ENCODE measurements at places on chromosomes 3 and 15.

DNA sequence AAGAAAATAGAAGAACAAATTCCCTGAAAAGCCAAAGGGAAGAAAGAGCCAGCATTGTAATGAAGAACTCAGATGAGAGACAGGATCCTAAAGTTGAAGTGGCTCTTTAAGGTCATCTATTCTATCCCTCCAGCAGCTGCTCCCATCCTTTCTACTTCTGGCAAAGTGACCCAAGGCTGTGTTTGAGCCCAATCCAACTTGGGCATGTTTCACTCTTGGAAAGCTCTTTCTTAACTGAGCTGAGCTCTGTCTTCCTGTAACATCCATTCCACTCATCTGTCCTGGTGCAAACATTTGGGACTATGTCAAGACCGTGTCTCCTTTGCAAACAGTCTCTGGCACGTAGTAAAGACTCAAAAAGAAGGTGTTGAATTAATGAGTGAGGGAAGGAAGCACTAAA is 298.1 kb upstream of the IGF1R start:
- DNase-seq, result no peak

- no peak for DNase-seq
Measured at GRCh38 chr3:31125413-31126020, 231.1 kb upstream of the GADL1 start.

- DNase-seq, result no peak
Measured at GRCh38 chr3:59374091-59374817, 324.4 kb upstream of the CFAP20DC start.

GRCh38 chr15:69852482-69852881 is 245.2 kb downstream of the TLE3 start:
- DNase-seq, result no peak

DNA sequence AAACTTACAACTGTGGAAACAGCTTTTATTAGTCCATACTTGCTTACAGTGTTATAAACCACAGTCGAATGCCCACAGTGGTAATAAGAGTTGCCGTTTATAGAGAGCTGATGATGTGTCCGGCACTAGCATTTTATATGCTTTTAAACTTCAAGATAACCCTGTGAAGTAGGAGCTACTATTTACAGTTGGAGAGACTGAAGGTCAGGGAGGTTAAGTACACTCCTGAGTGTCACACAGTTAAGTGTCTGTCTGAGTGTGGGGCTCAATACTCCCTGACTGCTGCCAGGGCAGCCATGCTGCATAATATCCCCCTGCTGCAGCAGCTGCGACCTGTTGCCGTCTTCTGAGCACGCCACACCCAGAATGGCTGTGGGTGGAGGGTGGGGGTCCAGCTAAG is 89.9 kb upstream of the TNFAIP8L3 start:
- no peak for DNase-seq

GRCh38 chr3:35685153-35685552 is 45.8 kb downstream of the ARPP21 start:
- DNase-seq, result no peak

DNA sequence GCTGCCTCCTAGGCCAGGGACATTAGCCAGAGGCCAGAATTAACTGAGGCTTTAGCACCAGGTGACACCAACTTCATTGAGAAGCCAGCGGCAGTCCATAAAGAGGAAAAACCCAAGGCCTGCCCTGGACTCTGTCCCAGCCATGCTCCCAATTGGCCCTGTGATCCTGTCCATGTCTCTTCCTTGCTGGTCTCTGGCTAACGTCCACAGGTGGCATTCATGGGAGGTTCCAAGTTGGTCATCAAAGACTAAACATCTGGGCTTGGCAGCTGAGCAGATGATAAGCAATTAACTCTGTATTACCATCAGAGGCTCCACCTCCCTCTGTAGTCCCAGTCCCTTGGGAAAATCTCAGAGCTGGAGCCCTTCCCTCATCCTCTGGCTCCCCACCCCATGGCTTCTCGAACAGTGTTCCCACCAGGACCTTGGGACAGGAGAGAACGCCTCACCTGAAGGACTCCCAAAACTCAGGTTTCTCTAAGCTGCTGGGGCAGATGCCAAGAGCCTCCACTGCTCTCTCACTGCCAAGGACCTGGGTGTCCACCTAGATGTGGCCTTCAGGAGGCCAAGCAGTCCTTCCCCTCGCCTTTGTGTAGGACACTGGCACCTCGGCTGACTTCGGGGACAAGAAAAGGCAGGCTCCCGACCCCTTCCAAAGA is 40.4 kb downstream of the GOLGA6A start:
- no peak for DNase-seq

- no peak for DNase-seq
Measured at GRCh38 chr15:46677491-46677890, 1039.8 kb upstream of the SEMA6D start.

GRCh38 chr3:45437383-45437782 is 49.0 kb downstream of the LARS2 start:
- DNase-seq, result no peak

GRCh38 chr3:192851821-192852372 is 65.8 kb downstream of the MB21D2 start:
- no peak for DNase-seq

GRCh38 chr3:50264383-50264963 is 4.5 kb upstream of the SEMA3B start:
- peak; percentile 85 for DNase-seq

DNA sequence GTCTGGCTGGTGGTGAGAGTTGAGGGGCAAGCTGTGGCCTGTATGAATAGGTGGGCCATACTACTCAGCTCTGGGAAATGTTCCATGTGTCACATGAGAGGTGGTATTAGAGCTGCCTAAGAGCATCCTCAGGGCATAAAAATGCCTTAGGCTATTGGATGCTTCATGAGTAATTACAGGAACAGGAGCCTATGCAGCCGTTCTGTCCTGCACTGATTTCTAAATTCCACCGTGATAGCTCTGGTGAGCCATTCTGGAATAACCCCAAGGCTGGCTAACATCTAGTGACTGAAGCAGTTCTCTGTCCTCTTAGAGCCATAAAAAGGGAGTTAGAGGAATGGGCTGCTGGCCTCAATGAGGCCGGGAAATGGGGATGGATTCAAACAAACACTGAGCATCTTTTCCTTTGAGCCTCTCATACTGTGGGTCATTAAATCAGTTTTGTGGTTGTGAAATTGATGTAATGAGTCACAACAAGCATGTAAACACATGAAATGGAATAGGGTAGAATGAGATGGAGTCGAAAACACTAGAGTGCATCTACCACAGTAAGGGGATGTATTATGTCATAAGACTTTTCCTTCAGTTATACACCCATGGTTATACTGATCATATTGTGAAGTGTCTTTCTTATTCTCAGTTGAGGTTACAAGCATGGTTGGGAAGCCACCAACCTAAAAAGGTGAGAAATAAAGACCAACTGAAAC is 41.0 kb downstream of the DGKG start:
- DNase-seq, result no peak

GRCh38 chr3:152105446-152105845 is 163.3 kb upstream of the MBNL1 start:
- no peak for DNase-seq

- no peak for DNase-seq
Measured at GRCh38 chr15:101237251-101237650, 14.6 kb downstream of the CHSY1 start.

GRCh38 chr3:9216736-9217135 is 32.7 kb downstream of the SRGAP3 start:
- no peak for DNase-seq

GRCh38 chr3:143525408-143525807 is 322.9 kb downstream of the SLC9A9 start:
- no peak for DNase-seq

- DNase-seq, result no peak
Measured at GRCh38 chr3:110101361-110101760, 764.0 kb upstream of the DPPA4 start.

DNA sequence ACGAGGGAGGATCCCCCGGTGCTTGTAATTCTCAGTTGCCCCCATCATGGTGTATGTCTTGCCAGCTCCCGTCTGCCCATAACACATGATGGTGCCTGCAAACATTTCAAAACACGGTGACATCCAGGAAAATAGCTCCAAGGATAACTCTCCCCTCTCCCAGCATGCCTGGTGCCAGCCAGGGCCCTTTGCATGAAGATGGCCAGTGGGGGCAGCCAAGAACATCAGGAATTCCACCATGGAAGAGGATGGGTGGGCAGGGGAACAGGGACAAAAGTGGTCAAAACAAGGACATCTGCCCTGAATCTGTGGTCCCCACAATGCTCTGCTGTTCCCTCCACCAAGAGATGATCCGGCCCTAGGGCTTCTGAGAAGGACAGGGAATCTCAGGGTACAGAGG is 9.0 kb downstream of the KIF9 start:
- DNase-seq, result no peak

- DNase-seq, result no peak
Measured at GRCh38 chr15:69498987-69499386, 46.4 kb downstream of the RPLP1 start.

DNA sequence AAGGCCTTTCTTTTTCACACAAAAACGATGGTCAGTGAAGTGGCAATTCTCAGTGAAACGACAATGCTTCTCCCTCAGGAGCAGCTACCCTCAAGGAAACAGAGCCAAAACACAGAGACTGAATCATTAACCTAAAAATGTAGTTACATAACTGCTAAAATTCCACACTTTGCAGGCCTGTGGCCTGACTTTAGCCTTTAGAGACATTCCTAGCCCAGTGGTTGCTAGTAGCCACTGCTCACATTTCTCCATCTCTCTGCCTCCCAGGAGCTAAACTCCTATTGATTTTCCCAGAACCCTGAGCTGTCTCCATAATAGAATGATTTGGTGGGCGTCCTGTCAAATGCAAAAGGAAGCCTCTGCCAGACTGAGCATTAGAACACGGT is 630.1 kb upstream of the KCNMB2 start:
- no peak for DNase-seq

GRCh38 chr15:99729920-99730319 is 3.3 kb downstream of the LYSMD4 start:
- no peak for DNase-seq

GRCh38 chr3:124557-125179 is 71.9 kb upstream of the CHL1 start:
- no peak for DNase-seq

DNA sequence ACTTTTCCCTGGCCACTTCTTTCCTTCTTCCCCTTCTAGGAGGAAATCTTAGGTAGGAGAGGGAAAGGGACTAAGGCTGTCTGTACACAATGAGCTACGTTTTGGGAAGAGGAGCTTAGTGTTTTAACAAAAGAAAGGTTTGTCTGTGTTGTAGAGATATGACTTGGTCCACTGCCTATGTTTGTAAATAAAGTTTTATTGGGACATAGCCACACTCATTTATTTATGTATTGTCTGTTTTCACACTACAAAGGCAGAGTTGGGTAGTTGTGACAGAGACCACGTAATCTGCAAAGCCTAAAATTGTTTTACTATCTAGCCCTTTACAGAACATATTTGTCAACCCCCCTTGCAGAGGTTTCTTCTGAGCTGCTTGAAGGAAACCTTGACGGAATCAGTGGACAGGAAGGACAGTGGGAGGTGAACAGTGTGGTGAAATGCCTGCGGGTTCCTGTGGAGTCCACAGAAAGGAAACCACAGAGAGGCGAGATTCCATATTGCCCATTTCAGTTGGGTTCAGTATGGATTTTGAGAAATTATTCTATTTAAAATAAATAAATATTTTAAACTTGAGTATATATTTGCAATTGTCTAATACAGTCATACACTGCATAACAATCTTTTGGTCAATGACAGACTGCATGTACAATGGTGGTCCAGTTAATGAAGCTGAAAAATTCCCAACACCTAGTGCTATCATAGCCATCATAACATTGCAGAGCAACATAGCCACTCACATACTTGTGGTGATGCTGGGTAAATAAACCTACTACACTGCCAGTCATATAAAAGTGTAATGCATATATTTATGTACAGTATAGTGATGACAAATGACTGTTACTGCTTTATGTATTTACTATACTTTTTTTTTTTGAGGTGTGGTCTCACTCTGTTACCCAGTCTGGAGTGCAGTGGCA is 157.9 kb upstream of the NUDT16 start:
- DNase-seq, result no peak

DNA sequence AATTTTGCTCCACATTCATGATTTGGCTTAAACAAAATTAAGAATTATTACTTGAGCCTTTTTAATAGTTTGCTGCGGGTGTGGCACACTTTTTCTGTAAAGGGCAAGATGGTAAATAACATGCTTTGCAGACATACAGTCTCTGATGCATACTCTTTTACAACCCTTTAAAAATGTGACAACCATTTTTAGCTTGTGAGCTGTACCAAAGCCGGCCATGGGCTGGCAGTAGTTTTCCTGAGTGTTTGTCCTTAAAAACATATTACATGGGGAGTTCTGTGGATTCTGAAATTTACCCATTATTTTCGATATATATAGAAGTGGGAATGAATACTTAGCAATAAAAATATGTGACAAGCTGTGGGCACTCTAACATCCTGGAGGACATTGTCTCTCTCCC is 163.4 kb downstream of the FNDC3B start:
- DNase-seq, result no peak

DNA sequence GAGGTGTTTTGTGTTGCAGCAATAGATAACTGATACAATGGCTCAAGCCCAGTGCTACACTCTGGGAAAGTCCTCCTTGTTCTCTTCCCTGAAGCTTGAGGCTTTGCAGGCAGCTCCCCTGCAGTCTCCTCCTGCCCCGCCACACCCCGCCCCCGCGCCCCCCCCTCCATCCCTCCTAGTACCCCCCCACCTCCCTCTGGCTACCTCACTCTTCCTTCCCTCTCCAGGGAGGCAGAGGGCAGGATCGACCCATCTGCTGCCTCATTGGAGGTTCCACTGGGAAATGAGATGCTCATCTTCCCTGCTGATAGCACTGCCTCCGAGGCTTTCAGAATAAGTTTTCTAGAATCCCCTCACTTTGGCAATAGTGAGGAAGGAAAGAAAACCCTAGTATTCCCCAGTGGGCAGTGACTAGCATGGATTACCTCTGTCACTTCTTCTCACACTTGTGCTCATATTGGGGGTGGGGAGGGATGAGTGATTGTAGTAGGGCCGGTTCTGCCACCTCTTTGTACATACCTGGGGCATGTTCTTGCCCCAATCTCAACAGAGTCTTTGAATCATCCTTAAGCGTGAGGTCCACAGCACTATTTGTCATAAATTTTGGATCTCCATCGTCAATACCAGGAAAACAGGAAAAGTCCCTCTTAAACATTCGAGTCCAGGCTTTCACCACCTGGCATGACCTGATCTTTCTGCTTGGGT is 16.3 kb upstream of the RAB7A start:
- no peak for DNase-seq

- no peak for DNase-seq
Measured at GRCh38 chr3:58150810-58151199, 60.0 kb downstream of the DNASE1L3 start.

DNA sequence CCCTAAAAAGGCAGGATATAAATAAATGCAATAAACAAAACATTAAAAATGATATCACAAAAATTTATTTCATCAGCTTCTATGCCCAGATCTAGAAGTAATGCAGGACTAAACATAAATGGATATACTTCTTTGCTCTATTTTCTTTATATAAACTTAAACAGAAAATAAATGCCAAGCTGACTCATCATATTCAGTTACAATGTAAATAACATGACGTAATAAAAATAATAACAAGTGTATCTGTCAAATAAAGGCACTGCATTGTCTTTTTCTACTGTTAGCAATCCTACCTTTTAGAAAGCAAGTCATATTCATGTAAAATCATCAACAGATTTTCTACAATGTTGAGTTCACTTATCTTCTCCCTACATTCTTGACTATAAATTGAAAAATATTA is 61.6 kb downstream of the NEK10 start:
- DNase-seq, result no peak

GRCh38 chr3:141286856-141287255 is 55.2 kb downstream of the PXYLP1 start:
- DNase-seq, result no peak

GRCh38 chr3:17046623-17047022 is 161.9 kb downstream of the PLCL2 start:
- DNase-seq, result no peak
